Activated T-helper 2 cell treated with anti-CD3 and anti-CD28 coated beads, Interferon-gamma antibody, Interleukin-2, Interleukin-4, amounts not matched to agents 10 μg/mL and 5 μg/mL and 100 μg/mL, durations not matched to agents 14 hours and 24 hours and 36 hours (primary cell): ENCODE measurements at places on chromosomes 1 and 21.
A peak's percentile ranks its signal among the peaks of the same experiment; 100 is the strongest.

DNA sequence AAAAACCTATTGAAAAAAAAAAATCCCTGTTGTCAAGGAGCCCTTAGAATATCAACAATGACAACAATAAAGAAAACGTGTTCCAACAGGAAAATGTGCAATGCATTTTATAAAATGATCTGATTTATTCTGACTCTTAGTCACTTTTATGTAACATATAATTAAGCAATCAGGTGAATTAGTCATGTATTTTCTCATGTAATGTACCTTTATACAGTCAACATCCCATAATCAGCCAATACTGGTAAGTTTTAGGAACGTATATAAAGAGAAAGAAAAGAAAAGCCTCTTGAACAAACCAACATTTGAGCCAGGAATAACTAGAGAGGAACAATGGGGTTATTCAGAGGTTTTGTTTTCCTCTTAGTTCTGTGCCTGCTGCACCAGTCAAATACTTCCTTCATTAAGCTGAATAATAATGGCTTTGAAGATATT lies at the start of gene CLCA4:
Gene CLCA4 (plus strand): TSS at position 292 of the 435 bp plus-strand sequence. CDS start 42 bp downstream, at position 334.
- peaks cover 2% of the 10 kb centered on the region for H3K27me3 ChIP-seq
- DNase-seq, result no peak
- no peaks in the 10 kb centered on the region for H3K36me3 ChIP-seq
- H3K4me3 ChIP-seq, result no peak within 1 kb of the TSS
- no peaks in the 10 kb centered on the region for H3K4me1 ChIP-seq
- H3K27ac ChIP-seq, result no peak within 1 kb of the TSS

DNA sequence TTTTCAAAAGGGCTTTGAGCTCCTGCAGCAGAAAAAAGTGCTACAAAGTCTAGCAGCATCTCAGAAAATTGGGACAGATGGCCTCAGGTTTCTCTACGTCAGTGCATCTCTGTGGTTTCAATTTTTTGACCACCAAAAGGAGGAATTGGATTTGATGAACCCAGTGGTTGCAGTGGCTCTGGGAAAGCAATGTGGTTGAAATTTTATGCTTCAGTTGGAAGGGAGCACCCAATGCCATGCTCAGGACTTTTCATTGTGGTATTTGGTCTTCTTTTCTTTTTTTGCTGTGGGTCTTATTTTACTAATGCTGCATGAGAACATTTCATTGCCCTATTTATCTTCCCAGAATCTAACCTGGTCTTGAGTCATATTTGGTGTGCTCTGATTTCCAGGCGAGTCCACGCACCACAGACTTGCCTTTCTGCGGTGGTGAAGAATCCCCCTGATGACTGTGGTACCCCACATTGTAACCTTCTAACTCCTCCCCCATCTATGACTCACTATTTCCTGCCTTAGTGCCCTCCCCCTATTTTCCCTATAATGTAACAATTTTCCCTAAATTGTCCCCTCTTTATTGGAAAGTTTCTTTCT lies 56.7 kb downstream of the S1PR1 start:
- no peak overlapping the region for H3K4me3 ChIP-seq
- peaks cover 55% of the 10 kb centered on the region for H3K4me1 ChIP-seq
- H3K27ac ChIP-seq, result peak overlapping the region; percentile 72
- peaks cover 24% of the 10 kb centered on the region for H3K27me3 ChIP-seq

DNA sequence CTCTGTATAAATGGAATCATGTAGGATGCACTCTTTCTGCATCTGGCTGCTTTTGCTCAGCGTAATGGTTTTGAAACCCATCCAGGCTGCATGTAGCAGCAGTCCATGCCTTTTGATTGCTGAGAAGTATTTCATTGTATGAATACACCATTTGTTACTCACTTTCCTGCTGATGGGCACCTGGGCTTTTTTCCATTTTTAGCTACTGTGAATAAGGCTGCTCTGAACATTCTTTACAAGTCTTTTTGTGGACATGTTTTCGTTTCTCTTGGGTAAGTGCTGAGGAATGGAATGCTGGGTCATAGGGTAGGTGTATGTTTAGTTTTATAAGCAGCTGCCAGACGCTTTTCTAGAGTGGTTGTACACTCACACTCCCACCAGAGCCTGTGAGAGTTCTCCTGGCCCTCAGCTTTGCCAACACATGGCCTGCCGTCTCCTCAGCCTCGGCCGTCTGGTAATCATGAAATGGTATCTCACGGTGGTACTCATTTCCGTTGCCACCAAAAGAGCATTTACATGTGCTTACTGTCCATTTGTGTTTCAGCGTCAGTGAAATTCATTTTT lies 22.7 kb downstream of the SLX9 start:
- no peak overlapping the region for H3K4me3 ChIP-seq
- H3K27me3 ChIP-seq, result no peaks in the 10 kb centered on the region
- DNase-seq, result no peak
- no peak overlapping the region for H3K27ac ChIP-seq
- peaks cover 52% of the 10 kb centered on the region for H3K36me3 ChIP-seq

DNA sequence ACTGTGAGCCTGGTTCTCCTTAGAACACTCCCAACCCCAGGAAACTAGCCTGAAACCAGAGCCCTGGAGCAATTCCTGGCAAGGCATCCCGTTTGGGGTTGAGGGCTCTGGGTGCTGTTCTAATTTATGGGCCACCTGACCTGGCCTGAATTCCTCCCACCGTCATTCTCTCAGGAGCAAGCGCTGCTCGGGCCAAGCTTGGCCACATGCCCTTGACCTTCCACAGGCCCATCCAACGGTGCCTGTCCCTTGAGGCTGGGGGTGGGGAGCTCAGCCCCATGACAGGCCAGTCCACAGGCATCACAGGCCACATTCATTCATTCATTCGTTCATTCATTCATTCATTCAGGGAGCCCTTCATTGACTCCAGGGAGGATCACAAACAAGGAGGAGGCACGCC lies 5.3 kb downstream of the PADI2 start:
- H3K27me3 ChIP-seq, result peaks cover 23% of the 10 kb centered on the region
- DNase-seq, result no peak
- no peak overlapping the region for H3K27ac ChIP-seq
